ENCODE measurements at places on chromosomes 5 and 9.

GRCh38 chr9:29211580-29212396, 1638.5 kb upstream of the C9orf72 start:
- DNase-seq: no peak

- DNase-seq: no peak
Measured at GRCh38 chr5:74095871-74096270, 469.9 kb downstream of the ARHGEF28 start.

DNA sequence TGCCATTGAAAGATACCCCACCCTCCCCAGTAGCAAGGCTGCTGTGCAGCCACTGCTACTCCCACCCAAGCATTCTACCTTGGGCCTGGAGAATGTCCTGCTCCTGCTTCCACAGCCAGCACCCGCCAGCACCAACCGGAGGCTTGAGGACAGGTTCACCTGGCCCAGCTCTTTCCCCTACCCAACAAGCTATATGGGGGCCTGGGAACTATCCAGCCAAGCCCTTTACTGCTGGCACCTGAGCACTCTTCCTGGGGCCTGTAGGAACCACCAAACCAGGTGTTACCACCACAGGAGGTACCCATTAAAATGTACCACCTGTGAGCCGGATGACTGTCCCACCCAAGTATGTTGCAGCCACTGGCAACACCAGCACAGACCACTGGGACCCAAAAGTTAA, 86.1 kb upstream of the GHR start:
- no peak for DNase-seq

DNA sequence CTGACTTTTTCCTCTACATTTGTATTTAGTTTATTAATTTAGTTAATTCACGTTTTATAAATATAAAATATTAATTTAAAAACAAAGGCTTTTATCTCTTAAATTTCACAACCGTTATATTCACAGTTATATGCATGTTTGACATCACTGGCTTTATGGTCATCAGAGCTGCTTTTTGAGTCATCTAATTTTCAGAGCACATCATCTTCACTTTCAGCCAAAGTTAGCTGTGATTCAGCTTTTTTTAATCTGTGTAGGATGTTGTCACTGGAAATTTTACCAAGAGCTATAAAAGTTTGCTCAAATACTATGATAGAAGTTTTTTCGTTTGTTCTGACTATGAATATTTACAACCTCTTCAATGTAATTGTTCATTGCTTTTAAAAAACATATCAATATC, 12.4 kb downstream of the CDC37L1 start:
- no peak for DNase-seq

- DNase-seq: no peak
Measured at GRCh38 chr9:106801816-106802215, 61.1 kb upstream of the ZNF462 start.

DNA sequence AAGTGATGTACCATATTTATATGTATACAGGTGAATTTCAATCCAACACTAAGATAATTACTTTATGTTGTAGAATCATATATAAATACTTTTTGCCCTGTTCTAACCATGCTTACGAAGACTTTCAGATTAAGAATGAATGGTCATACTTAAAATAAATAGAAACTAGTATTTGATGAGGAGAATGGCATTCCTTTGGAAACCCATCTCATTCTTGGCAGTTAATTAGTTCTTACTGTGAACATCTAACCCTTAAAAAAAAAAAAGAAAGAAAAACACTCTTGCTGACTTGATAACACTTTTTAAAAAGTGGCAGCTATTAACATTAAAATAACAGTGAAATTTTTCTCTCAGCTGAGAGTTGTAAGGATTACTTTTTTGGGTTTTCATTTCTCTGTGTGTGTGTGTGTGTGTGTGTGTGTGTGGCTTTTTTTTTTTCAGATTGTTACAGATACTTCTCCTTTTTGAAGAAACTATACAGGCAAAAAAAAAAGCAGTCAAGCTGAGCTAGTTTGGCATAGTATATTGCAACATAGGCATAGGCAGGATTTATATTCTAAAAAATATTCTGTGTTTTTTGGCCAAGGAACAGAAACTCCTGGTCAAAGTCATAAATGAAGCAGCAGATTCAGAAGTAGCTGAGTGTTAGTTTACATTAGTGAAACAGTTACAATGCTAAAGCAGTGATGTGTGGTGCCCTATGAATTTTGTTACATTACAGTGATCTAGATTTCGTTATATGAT, 163.5 kb downstream of the CD180 start:
- no peak for DNase-seq

- no peak for DNase-seq
Measured at GRCh38 chr9:84722388-84722989, 53.0 kb downstream of the NTRK2 start.

GRCh38 chr9:89388084-89388867, 70.0 kb downstream of the SECISBP2 start:
- no peak for DNase-seq

- no peak for DNase-seq
Measured at GRCh38 chr5:39381376-39381775, 17.1 kb upstream of the C9 start.

- DNase-seq: no peak
Measured at GRCh38 chr5:51382521-51383130, 622 bp upstream of the ISL1 start.

DNA sequence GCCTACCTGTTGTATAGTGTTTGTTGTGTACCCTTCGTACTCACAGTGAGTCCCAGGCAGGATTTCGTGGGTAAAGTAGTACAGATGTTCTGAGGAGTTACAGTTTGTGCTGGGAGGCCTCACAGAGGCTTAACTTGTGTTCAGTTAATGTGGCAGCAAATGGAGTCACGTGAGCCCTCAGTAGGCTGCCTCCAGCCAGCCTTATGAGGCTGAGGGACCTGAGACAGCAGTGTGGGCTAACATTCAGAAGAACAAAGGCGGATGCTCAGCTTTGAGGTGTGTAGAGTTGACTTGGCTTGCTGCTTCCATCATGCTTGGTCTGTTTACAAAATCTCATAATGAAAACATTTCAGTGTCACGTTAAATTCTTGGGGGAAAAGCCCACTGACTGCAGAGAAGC, 118.1 kb downstream of the TRIO start:
- DNase-seq: no peak

GRCh38 chr9:134888603-134889190, 8.1 kb downstream of the FCN2 start:
- no peak for DNase-seq

DNA sequence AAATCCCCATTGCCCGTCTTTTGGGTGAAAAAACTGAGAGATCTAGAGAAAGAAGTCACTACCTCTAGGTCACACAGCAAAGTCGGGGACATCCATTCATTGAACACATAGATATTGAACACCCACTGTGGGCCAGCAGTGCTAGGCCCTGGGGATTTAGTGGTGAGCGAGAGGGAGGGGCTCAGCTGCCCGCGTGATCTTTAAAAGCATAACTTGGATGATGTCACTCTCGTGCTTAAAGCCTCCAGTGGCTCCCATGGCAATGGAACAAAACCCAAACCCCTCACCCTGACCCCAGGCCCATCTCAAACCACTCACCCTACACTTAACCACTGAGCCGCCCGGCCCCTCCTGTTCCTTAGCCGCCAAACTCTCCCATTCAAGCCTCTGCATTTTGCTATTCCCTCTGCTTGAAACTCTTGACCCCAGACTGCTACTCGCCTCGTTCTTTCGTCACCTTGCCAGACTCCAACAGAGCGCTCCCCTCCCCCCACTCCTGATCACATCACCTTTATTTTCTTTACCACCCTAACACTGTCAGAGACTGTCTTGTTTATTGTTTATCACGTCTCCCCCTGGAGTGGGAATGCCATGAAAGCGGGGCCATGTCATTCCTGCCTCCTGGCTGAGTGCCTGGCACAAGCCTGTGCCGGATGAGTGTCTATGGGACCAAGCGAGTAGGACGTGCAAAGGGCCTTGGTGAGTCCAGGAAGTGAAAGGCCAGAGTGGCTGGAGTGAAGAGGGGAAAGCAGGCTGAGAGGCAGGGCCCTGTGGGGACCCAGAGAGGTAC, 710 bp upstream of the PIP5KL1 start:
- no peak for DNase-seq

- DNase-seq: no peak
Measured at GRCh38 chr5:113221294-113222176, 213.3 kb downstream of the TSSK1B start.

DNA sequence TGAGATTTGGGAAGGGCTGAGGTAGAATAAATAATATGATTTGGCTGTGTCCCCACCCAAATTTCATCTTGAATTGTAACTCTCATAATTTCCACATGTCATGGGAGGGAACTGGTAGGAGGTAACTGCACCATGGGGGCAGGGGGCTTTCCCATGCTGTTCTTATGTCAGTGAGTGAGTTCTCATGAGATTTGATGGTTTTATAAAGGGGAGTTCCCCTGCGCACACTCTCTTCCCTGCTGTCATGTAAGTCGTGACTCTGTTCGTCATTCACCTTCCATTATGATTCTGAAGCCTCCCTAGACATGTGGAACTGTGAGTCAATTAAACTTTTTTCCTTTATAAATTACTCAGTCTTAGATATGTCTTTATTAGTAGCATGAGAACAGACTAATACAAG, 115.5 kb upstream of the STARD4 start:
- DNase-seq: no peak

DNA sequence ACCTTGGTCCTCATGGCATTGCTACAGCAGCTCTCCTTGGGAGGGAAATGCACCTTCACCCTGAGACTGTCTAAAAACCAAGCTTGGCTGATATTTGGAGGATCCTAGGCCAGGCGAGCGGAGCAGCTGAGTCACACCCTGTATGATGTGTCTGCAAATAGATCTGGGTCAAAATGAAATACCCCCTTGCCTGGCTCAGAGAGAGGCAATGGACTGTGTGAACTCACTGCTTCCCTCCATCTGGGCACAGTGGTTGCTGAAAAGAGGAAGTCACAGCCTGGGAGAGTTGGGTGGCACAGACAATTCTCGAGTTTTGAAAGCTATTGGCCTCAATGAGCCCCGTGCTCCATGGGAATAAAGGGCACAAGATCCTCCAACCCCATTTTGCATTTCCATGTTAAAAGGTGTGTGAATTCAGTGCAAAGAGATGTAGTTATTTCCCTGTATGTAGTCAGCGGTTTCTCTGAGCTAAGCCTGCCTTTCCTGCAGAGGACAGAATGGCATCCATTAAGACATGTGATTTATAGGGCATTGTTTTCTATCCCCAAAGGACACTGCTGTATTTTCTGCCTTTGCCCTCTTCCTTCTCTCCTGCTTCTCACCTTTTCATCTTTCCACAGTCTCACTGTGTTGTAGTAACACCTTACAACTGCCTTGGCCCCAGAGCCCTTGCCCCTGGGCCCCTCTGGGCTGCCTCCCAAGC, 177.2 kb downstream of the GADD45G start:
- DNase-seq: no peak

- DNase-seq: no peak
Measured at GRCh38 chr5:89208811-89209210, 325.8 kb upstream of the MEF2C start.

DNA sequence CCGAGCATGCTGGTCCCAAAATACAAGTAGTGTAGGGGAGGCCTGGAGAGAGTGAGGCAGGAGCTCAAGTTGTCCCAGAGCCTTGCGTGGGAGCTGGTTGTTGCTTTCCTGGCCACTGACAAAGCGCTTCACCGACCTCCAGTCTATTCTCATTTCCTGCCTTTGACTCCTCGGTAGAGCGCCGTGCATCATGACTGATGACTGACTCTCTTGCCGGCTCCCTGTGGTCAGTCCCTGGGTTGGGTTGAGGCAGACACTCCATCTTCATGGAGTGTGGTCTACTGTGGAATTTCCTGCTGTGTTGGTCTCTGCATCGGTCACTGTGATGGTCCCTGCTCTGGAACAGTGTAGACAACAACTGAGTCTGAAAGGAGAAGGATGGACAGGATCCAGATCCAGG, 175.1 kb upstream of the S1PR3 start:
- no peak for DNase-seq

DNA sequence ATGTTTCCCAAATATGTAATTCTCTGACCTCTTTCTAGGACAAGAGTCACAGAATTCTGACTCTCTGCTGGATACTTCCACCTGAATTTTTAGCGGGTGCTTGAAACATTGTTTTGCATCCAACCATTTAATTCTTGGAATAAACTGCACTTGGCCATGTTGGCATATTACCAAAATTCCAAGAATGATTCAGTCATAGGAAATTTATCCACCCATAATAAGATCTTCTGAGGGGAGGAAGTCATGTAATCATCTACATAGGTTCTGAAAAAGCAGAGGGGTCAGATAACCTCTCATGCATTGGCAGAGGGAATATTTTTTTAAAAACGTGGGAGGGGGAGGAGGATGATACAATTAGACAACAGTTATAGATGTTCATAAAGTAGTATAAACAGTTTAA, 156.9 kb downstream of the PAM start:
- no peak for DNase-seq

- no peak for DNase-seq
Measured at GRCh38 chr5:104266161-104266560, 703.6 kb upstream of the NUDT12 start.
